Gastroesophageal sphincter (tissue), 4 donors: ENCODE measurements at places on chromosomes 6 and 20.

DNA sequence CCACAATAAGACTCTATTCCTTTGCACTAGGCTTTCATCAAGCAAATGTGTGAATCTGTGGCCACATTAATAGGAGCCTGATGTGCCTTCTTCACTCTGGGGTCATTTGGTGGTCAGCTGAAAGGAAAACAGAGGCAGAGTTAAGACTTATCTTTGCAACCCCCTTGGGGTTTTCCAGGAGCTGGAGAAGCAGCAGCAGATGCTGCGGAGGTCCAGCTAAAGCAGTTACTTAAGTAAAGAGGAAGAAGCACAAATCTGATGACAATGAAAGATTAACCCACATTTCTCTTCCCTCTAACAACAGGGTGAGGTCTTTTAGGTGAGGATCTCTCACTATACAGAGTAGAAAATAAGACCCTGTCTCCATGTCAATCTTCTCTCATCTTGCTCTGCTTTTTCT lies 45.4 kb upstream of the QKI start:
- ATAC-seq: no peak

- peak; percentile 84 for ATAC-seq
Observed at GRCh38 chr6:140062043-140063020, 687.9 kb upstream of the CITED2 start.

DNA sequence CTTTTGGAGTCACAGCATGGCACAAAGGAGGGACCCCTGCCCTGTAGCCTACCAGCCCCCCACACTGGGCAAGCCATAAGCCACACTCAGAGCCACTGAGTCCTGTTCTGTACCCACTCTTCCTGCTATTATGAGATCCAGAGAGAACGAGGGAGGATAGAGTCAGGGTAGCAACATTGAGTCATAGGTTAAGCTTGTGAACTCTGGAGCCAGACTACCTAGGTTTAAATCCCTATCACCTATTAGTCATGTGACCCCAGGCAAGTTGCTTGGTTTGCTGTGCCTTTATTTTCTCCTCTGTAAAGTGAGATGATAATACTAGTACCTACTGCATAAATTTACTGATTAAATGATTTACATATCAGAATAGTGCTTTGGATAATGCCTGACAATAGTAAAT lies 540 bp downstream of the CNBD2 start:
- no peak for ATAC-seq

GRCh38 chr6:137043710-137044365 lies 927 bp downstream of the IL20RA start:
- ATAC-seq: peak; percentile 72

GRCh38 chr6:121413879-121414278 lies 21.6 kb upstream of the GJA1 start:
- no peak for ATAC-seq

DNA sequence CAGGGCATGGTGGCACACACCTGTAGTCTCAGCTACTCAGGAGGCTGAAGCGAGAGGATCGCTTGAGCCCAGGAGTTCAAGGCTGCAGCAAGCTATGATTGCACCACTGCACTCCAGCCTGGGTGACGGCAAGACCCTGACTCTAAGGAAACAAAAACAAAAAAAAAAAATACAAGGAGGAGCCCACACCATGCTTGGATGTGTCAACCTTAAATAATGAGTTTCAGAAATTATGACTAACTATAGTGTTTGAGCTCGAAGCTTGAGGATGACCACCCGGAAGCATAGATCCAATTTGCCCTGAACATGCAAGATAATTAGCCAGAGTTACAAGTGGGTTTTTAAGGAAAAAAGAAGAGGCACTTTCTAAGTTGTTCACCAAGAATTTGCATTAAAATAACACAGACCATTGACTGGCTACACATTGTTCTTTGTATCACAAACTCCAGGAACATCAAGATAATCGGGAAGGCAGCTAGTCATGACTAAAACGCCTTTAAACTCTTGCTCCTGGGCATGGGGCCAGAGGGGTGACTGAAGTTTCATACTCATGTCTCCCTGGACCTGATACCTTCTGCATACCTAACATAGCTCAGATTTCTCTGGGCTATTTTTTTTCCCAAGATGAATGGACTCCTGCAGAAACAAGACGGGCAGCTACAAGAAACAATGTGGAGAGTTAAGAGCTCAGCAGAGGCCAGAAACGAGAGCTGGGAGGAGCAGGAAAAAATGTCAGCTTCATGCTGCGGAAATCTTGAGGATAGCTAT lies 289.6 kb downstream of the PREX1 start:
- no peak for ATAC-seq

DNA sequence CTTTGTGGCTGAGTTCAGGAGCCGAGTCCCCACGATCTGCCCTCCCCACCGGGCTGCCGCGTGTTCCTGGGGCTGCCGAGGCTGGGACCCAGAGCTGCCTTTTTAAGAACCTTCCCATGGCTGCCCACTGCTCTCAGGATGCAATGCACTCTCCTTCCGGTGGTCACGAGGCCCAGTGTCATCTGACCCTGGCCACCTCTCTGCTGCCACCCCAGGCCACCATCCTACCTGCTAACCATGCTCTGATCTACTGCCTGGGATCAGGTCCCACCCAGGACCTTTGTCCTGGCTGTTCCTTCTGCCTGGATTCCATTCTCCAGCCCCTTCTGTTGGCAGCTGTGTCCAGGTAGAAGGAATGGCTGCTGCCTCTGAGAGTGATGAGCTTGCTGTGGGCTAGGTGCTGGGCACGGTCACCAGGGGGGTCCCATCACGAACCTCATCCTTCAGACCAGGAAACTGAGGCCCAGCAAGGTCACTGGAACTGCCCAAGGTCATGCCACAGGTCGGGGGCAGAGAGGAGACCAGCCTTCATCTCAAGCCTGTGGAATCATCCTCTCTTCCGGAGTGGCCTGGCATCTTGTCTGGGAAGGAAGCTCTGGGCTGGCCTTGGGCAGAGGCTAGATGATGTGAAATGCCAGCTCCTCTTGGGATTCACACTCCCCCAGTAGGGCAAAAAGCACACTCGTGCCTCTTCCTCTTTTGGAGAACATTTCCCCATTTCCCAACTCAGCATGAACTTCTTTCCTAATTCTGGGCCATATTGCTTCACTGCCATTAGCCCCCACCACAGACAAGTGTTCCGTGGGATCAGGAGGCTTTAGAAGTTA lies 20.5 kb downstream of the PCK1 start:
- peak; percentile 56 for ATAC-seq

DNA sequence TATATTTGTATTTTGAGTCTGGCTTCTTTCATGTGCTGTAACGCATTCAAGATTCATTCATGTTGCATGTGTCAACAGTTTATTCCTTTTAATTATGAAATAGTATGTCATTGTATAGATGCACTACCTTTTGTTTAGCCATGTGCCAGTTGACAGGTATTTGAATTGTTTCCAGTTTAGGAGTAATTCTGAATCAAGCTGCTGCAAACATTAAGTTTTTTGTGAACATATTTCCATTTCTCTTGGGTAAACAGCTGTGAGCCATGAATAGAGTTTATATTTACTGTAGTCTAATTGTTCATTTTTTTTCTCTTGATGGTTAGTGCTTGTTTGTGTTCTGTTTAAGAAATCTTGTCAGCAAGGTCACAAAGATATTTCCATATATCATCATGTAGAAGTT lies 142.4 kb upstream of the RIPOR2 start:
- ATAC-seq: no peak

- no peak for ATAC-seq
Observed at GRCh38 chr20:3911956-3912355, 22.8 kb downstream of the PANK2 start.

DNA sequence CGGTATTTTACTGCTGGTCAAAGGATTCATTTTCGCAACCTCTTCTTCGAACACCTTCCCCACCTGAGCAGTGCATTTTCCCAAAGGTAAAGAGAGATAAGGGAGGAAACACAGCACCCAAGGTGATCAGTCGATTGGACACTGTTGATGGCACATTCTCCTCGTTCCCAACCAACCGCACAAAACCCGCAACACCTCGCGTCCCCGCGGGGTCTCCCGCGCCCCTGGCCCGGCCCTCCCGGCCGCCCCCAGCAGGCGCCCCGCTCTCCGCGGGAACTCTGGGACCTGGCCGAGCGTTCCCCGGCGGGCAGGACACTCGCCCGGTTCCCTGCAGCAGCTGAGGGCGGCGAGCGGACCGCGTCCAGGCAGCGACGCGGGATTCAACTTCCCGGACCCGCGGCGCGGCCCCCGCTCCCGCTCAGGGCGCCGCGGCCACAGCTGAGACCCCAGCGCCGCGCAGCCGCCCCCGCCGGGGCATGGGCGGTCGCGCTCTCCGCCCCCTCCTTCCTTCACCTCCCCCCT lies 506 bp downstream of the RGS17 start:
- ATAC-seq: peak; percentile 39

- ATAC-seq: no peak
Observed at GRCh38 chr20:12203981-12204380, 286.3 kb downstream of the BTBD3 start.

- ATAC-seq: no peak
Observed at GRCh38 chr6:148395583-148396101, 53.0 kb downstream of the SASH1 start.

GRCh38 chr6:28585335-28585734 lies 59.7 kb downstream of the GPX5 start:
- ATAC-seq: no peak

DNA sequence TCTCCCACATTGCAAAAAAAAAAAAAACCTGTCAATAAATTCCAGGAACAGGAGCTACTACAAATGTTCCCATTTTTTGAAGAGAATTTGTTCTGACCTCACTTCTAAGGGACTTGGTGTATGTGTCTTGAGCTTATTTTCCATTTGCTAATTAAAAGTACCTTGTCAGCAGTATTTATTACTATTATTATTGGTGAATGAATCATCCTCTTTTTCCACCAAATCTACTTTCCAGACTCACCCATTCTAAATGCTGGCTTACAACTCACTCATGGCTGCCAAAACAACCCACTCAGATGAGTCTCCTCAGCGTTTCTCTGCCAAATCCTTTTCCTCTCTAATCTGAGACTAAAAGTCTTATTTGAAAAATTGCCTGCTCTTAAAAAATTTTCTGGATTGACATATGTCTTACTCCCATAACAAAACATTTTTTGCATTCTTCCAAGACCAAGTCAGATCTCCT lies 33.2 kb upstream of the TASP1 start:
- peak; percentile 61 for ATAC-seq

DNA sequence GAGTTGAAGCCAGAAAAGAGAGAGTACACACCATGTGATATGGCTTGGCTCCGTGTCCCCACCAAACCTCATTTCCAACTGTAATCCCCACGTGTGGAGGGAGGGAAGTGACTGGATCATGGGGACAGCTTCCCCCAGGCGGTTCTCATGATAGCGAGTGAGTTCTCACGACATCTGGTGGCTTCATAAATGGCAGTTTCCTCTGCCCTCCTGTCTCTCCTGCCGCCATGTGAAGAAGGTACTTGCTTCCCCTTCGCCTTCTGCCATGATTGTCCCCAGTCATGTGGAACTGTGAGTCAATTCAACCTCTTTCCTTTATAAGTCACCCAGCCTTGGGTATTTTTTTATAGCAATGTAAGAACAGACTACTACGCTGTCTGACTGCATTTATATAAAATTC lies 40.3 kb downstream of the TAF4 start:
- ATAC-seq: no peak

- ATAC-seq: no peak
Observed at GRCh38 chr6:122008101-122008999, 391.1 kb upstream of the HSF2 start.

DNA sequence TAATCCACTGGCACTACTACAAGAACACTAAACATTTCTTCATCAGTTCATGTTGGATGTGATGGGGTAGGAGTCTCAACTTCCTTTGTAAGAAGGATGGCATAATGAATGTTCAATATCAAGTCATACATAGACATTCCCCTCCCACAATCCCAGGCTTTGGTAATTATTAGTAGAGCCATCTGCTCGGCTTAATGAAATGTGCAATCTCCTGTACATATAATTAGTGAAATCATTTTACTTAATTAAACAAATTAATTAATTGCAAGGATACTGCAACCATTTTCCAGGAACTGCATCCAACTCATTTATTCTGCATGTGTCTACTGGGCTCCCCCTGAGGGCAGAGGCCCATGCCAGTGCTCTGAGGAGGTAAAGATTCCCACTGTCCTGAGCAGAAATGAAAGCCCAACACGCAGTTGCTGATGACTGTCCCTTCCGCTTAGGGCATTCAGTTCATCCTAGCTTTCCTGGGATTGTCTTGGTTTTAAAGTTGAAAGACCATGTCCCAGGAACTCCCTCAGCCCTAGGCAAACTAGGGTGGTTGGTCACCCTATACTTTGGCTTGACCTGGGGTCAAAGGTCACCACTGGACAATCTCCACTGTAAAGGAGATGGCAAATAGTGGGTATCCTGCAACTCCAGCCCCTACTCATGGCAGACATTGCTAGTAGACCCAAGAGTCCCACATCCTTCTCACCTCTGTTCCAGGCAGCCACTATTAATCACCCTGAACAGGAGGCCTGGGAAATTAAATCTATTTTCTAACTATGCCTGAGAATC lies 109.8 kb downstream of the TRERF1 start:
- ATAC-seq: no peak

- ATAC-seq: no peak
Observed at GRCh38 chr6:119352001-119352400, 2.4 kb upstream of the MAN1A1 start.

DNA sequence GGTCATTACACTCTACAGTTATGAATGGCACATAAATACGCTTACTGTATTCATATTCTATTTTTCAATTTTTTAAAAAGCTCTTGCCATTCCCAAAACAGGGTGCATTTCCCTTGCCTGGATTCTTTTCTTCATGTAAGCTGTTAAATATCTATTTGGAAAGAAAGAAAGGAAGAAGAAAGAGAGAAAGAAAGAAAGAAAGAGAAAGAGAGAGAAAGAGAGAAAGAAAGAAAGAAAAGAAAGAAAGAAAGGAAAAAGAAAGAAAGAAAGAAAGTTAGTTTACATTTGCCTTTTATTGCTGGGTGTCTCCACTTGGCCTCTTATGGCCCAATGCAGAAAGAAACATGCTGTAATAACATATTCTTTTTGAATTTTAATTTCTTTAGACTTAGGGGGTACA lies 165.9 kb upstream of the ATXN1 start:
- no peak for ATAC-seq

GRCh38 chr6:52375780-52376556 lies 14.0 kb downstream of the PAQR8 start:
- ATAC-seq: no peak

- ATAC-seq: no peak
Observed at GRCh38 chr6:105220186-105220585, 40.4 kb upstream of the POPDC3 start.

- peak; percentile 60 for ATAC-seq
Observed at GRCh38 chr6:99613409-99613704, 6.7 kb downstream of the PRDM13 start.

- no peak for ATAC-seq
Observed at GRCh38 chr20:42435230-42435629, 754.5 kb downstream of the PTPRT start.

- peak; percentile 79 for ATAC-seq
Observed at GRCh38 chr6:26216886-26217713, 129.9 kb downstream of the HFE start.

GRCh38 chr6:143538374-143538773 lies 26.9 kb upstream of the FUCA2 start:
- no peak for ATAC-seq

- ATAC-seq: no peak
Observed at GRCh38 chr20:10696650-10697049, 22.9 kb upstream of the JAG1 start.

GRCh38 chr6:34587325-34587724 lies 31.2 kb upstream of the SPDEF start:
- no peak for ATAC-seq

GRCh38 chr6:15458021-15458459 lies 204.8 kb downstream of the DTNBP1 start:
- ATAC-seq: no peak
